Left renal cortex interstitium (tissue), 4 donors: ENCODE measurements at places on chromosomes 2 and 18. TPM values are rescaled to one million over a fixed set of nuclear protein-coding genes. Genes with fewer than 3 reads are reported as not detected.

Gene LYG1
- polyA plus RNA-seq: 3.6 TPM

Gene ZNF521
- 48.3 TPM for polyA plus RNA-seq

Gene SYT4
- 0.39 TPM for polyA plus RNA-seq

Gene ZBTB7C
- 14.2 TPM for polyA plus RNA-seq

Gene KIAA1328
- polyA plus RNA-seq: 13.3 TPM

Gene ARHGEF4
- polyA plus RNA-seq: 5.6 TPM

Gene EVA1A
- polyA plus RNA-seq: 12.6 TPM

Gene ATP6V1B1
- polyA plus RNA-seq: 92.1 TPM
